NCI-H524 treated with DMSO at 0.1 percent for 48 hours (cell line): ENCODE measurements at places on chromosomes 12 and 14.
A peak's percentile ranks its signal among the peaks of the same experiment; 100 is the strongest.

DNA sequence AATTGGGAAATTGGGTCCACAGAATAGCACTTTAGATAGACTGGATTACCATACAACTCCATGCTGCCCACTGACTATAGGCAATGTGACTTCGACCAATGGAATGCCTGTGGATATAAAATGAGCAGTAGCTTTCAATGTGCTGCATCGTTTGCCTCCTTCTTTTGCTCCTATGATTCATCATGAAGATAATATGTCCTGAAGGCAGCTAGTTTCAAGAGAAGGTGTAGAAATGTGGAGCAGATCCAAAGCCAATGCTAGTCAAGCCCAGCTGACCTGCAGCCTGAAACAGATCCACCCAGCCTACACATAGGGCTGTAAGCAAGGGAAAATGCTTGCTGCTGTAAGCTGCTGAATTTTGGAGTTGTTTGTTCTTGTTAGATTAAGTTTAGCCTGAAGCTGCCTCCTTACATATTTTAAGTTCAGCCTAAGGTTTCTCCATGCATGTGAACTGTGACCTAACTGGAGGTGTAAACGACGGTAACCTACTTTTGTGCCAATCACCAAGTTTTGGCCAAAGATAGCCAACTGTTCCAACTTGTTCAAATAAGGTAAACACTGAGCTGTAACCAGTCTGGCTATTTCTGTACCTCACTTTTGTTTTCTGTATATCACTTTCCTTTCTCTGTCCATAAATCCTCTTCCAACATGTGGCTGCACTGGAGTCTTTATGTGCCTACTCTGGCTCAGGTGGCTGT, 169.1 kb upstream of the AVPR1A start:
- no peak for DNase-seq

DNA sequence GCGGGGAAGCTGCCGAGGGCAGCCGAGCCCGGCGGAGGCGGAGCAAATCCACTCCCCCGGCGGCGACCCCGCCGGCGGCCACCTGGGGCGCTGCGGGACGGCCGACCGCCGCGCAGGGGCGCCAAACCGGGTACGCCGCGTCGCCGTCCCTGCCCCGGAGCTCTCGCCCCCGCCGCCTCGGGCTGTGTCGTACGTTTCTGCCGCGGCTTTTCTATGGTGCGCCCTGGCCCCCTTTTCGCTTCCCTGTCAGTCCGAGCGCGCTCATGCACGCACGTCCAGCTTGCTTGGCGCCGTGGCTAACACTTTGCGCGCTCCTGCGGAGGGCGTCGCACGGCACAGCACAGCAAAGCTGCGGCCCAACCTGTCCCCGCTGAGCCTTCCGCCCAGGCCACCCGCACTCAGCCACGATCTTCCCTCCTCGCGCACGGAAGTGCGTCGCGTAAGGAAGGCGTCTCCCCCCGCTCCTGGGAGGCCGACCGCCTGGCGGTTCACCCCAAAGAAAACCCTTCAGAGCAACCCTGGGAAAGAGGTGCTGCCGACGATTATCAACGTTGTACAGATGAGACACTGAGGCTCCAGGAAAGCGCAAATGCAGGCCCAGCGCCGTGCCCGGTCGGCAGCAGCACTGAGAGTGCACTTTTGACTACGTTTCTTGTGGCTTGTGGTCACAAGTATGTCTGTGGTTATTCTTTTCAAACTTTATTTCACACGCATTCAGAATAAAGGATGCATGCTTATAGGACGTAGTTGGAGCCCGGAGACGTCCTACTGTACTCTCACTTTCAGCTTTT, at the start of gene HECTD1:
Gene HECTD1 (minus strand): TSS at position 39 of the 791 bp plus-strand sequence. CDS start 1,857 bp downstream, outside the sequence.
- DNase-seq, result peak; percentile 85

DNA sequence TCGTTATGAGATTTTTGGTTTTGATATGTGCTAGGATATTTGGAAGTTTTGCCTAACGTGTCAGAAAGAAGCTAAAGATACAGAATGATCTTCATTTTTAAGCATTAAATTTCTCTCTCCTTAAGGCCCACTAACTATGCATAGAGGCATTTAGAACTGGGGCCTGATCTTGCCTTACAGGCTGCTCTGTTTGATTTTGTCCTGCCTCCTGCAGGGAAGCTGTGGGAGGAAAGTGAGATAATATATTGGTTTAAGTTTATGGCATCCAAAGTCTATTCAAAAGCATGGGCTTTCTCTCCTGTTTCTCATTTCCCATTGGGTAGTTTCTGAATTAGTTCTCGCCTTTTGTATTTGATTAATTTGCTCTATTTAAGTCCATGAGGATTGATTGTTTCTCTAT, 250.3 kb upstream of the FBXO33 start:
- no peak for DNase-seq

DNA sequence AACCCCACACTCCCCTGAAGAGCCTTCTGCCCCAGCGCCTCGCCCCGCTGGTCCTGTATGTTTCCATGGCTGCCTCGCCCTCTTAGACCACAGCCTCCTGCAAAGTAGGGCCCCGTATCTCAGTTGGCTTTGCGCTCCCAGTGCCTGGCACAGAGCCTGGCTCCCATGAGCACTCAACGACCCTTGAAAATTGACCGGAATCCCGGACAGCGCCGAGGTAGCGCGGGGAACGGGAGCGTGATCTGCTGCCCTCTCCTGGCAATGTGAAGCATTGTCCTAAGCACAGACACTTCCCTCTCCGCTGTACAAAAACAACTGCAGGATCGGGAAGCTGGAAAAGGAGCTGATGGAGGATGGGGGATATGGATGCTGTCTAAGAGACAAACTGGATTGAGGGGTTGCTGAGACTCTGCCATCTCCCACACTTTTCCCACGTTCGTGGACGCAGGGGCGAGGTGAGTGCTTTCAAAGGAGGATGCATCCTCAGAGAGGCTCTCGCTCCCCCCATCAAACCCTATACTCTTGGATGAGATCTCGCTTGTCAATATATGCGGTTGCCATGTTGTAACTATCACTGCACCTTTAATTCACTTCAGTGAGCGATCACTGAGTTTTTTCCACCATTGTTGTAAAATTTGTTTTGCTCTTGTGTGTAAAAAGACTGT, 10.7 kb upstream of the FKBP4 start:
- DNase-seq, result peak; percentile 8

- peak; percentile 23 for DNase-seq
Measured at GRCh38 chr12:1204581-1205121, 213.6 kb downstream of the ERC1 start.

- DNase-seq, result no peak
Measured at GRCh38 chr12:59115526-59115925, 195.2 kb upstream of the LRIG3 start.

DNA sequence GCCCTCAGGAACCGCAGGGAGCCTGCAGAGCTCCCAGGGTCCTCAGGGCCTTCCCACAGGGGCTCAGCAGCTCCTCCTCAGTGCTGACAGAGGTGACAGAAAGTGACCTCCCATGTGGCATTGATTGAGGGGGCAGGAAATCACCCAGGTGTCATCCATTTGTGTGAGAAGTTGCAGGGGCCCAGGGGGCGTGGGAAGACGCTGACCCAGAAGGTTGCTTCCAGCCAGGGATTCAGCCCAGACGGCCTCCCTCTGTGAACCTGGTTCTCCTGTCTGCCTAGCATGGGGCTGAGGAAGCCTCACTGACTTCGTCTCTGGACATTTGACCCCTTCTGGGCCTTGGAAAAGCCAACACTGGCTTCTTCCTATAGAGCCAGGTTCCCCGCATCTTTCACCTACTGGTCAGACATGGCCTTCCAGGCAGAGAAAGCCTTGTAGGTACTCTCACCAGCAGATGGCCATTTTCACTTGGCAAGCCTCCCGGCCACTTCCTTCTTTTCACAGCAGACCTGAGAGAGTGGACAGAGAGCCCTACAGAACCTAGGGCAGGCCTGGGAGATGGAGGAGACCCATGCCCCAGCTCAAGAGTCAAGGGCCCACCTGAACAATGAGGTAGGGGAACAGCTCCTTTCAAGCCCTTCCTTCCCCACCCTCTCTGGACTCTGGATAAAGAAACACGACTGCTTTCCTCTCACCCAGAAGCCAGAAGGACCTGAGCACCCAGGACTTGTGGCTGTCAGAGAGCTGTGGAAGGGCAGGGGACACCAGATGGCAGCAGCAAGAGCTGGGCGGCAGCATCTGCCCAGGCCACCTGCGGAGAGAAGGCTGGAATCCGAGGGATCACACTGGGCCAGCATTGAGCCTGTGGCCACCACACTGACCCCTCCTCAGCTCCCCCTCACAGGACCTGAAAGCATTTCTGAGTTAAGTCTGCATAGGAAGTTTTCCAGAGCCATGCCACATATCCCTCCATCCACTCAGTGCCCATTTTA, 377.8 kb downstream of the DPF3 start:
- DNase-seq, result peak; percentile 64
